Dermis lymphatic vessel endothelial cell (primary cell): ENCODE measurements at places on chromosomes 5 and 9. TPM values are rescaled to one million over a fixed set of nuclear protein-coding genes. Genes with fewer than 3 reads are reported as not detected.

PAX5 gene
- not detected in 2 replicates for total RNA-seq

KIF24 gene
- total RNA-seq, result 0.86 and 0.87 TPM in 2 replicates

STPG3 gene
- 0.54 TPM in 1 of 2 replicates, not detected in the other for total RNA-seq

MARCHF3 gene
- 109 and 117 TPM in 2 replicates for total RNA-seq

STK32A gene
- total RNA-seq, result 0.09 TPM in 1 of 2 replicates, not detected in the other

DIRAS2 gene
- 0.86 and 8.5 TPM in 2 replicates for total RNA-seq

WNT8A gene
- not detected in 2 replicates for total RNA-seq

GPX3 gene
- total RNA-seq, result 3.4 and 5.2 TPM in 2 replicates

SLC46A2 gene
- not detected in 2 replicates for total RNA-seq

NUTM2F gene
- total RNA-seq, result not detected in 2 replicates

PIP5K1B gene
- 0.09 and 0.11 TPM in 2 replicates for total RNA-seq

SH2D3C gene
- total RNA-seq, result 51.5 and 72.8 TPM in 2 replicates

RUSC2 gene
- total RNA-seq, result 5.2 and 10.1 TPM in 2 replicates
